ENCODE measurements at places on chromosomes 13 and 19.
A peak's percentile ranks its signal among the peaks of the same experiment; 100 is the strongest.

- DNase-seq: no peak
Observed at GRCh38 chr19:18541258-18541991, 1.9 kb downstream of the FKBP8 start.

- DNase-seq: peak; percentile 45
Observed at GRCh38 chr19:47226426-47227351, 4.3 kb downstream of the BBC3 start.

- DNase-seq: no peak
Observed at GRCh38 chr13:86900906-86901305, 770.3 kb upstream of the SLITRK5 start.

DNA sequence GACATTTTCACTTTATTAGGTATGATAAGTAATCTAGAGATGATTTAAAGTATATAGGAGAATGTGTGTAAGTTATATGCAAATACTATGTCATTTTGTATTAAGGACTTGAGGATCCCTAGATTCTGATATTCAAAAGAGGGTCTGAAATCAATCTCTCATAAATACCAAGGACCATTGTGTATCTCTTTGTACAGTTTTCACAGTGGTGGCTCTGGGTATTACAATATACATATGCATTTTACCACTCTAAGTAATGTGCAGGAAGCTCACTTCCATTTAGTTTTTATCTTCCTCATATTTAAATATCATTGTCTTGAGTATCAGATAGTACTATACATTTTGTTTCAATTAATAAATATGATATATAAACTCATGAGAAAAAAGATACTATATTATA, 862.6 kb upstream of the PCDH20 start:
- no peak for DNase-seq

DNA sequence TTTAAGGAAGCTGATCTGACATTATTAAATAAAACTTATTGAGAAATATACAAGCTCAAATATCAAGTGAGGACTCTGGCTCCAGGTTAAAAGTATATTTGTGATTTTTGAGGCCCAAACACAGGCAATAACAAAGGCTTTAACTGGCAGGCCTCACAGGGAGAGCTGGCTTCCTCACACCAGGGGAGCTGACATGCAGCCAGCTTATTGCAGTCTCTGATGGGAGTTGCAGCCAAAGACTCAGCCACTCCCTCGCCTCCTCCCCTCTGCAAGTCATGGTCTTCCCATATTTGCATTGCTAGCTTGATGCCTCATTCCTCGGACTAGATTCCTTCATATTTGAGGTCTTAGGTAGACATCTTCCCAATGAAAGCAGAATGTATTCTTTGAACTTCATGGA, 647.1 kb upstream of the SLITRK6 start:
- no peak for DNase-seq

- DNase-seq: no peak
Observed at GRCh38 chr19:41233748-41234240, 14.8 kb downstream of the AXL start.

DNA sequence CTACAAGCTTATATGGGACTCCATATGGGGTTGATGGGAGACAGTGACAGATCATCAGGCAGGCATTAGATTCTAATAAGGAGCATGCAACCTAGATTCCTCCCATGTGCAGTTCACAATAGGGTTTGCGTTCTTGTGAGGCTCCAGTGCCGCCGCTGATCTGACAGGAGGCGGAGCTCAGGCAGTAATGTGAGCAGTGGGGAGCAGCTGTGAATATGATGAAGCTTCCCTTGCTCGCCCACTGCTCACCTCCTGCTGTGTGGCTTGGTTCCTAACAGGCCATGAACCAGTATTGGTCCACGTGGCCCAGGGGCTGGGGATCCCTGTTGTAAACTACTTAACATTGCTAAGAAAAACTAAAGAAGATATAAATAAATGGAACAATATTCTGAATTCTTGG, 378.4 kb downstream of the KCNRG start:
- no peak for DNase-seq

- DNase-seq: no peak
Observed at GRCh38 chr19:10288662-10289166, 1.0 kb upstream of the ICAM5 start.
